T1000 (cell line): ENCODE measurements at places on chromosomes 3 and 15.

- DNase-seq: no peak
Measured at GRCh38 chr15:99496302-99496629, 69.5 kb upstream of the MEF2A start.

- DNase-seq: no peak
Measured at GRCh38 chr3:98914210-98915080, 12.9 kb upstream of the DCBLD2 start.

DNA sequence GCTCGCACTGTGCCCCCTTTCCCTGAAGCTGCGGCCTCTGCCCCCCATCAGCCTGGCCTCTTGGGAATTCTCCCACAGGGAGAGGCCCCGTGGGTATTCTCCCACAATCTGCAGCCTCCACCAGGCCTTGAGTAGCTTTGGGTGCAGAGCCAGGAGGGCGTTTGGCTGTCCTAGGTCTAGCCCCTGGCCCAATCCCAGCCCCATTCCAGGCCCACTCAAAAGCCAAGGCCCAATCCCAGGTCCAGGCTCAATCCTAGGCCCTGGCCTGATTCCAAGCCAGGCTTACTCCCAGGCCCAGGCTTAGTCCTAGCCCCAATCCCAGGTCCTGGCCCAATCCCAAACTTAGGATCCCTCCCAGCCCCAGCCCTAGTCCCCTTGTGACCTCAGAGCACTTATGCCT lies 59.8 kb downstream of the CHCHD4 start:
- DNase-seq: no peak

- DNase-seq: no peak
Measured at GRCh38 chr3:759106-759505, 333.7 kb upstream of the CNTN6 start.

GRCh38 chr3:184096811-184097383 lies at the start of gene HTR3E:
HTR3E (plus strand) TSS chr3:184097064; CDS start chr3:184097530, 466 bp downstream.
- no peak for DNase-seq

DNA sequence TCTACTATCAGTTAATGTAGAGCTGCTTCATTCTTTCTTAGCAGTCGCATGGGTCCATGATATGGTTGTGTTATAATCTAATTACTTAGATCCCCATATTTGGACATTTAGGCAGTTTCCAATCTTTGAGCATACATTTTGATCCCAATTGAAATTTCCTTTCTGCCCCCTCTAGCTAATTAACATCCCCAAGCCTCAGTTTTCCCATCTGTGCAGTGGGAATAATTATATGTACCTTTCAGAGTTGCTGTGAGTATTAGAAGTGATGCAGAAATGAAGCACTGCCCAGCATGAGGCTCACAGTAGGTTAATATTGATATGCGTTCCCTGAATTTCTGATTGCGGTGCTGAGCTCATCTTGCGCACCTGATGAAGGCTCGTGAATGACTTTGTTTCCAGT lies 21.8 kb downstream of the SPSB4 start:
- DNase-seq: no peak

DNA sequence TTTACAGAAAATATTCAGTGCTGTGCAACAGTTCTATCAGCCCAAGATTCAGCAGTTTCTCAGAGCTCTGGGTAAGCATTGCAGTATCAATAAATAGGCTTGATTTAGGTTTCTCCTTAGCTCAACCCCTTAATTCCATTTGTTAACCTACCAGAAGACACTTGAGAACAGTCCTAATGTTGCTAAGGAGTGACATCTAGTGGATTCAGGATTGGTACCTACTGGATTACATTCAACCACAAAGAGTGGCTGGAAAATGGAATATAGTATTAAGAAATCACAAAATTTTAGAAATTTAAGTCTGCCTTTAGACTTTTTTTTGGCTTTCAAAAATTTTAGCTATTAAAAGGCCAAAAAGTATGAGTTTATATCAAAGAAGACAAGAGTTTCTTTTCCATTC lies 34.7 kb downstream of the POLG start:
- no peak for DNase-seq

DNA sequence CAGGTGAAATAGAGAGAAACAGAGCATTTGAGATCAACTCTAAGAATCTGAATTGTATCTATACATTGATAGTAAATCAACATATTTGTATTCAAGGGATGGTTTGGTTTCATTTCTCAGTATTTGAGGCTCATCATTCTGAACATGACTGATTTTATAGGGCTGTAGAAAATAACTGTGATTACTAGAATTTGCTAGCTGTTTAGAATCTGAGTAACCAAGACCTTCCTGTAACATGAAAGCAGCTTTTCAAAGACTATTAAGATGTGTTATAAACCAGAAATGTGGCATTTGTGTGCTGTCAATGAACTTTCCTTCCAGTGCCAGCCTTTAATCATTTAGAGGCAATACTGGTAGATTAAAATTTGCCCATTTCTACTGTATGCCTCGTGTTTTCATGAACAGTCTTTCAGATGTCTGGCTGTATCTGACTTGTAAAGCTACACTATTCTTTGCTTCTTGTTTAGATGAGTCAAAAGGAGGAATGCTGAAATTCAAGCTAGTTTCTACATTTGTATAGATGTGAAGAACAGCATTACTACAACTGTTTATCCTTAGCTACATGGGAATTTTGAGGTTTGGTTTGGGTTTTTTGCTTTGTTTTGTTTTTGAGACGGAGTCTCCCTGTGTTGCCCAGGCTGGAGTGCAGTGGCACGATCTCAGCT lies 137.3 kb upstream of the BHLHE40 start:
- DNase-seq: no peak

DNA sequence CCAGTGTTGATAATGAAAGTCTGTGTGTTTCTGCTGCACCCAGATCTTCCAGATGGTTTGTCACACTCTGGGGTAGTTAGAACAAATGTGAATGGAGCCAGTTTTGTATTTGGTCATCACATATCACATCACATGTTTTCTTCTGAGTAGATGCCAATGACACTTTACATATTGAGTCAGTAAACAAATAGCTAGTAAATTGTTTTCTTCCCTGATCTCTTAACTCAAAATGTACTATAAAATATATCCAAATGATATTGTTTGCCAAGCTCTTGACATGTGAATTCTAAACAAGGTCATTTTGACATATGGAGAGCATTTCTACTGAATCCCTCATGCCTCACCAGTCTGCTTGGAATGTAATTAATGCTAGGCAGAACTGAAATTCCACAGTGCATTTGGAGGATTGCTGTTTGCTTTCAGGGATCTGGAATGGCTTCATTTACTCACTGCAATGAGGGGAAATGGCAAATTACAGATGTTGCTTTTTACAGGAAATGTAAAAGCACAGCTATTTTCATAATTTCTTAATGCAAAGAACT lies 45.0 kb downstream of the PDHB start:
- no peak for DNase-seq

GRCh38 chr15:28978011-28978378 lies 92.2 kb downstream of the APBA2 start:
- no peak for DNase-seq

GRCh38 chr3:124636863-124637296 lies 93.4 kb upstream of the UMPS start:
- no peak for DNase-seq

GRCh38 chr3:117499189-117499870 lies 789.8 kb downstream of the TUSC7 start:
- DNase-seq: no peak

DNA sequence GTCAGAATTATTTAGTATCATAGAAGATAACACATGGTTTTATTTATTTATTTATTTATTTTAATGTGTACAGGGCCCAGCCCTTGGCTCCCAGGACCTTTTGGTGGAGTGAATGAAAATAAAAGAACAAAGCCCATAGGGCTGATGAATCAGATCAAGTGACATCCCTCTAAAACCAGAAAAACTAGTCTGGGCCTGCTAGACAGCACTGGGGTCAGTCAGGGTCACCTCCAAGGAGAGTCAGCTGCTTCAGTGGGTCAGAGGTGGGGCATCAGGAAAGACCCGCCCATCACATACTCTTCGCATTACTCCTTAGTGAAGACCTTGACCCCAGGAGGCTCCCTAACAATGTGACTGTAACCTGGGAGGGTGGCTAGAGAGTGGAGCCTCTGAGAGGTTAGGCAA lies 12.8 kb downstream of the PPCDC start:
- DNase-seq: peak; percentile 23

DNA sequence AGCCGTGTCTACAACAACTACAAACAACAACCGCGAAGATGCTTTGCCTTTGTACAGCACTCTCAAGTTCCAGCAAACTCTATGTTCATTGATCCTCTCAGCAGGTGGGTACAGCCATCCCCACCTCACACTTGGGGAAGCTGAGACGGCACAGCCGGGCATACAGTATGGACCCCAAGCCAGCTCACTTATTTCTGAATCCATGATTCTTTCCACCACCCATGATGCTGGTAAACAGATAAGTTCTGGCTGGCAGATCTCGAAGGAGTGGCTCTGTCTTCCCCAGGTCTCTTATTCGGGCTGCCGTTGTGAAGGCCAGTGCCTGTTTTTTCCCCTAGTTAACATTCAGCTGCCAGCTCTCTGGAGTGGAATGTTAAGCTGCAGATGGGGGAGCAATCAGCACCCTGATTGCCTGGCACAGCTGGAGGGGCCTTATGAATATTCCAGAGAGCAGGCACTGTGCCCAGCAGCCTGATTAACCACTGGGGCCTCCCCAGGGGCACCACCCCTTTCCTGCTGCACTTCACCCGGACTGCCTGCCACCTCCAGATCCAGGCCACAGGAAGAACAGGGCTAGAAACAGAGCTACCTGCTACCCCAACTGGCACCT lies 73.2 kb downstream of the CORO2B start:
- no peak for DNase-seq

DNA sequence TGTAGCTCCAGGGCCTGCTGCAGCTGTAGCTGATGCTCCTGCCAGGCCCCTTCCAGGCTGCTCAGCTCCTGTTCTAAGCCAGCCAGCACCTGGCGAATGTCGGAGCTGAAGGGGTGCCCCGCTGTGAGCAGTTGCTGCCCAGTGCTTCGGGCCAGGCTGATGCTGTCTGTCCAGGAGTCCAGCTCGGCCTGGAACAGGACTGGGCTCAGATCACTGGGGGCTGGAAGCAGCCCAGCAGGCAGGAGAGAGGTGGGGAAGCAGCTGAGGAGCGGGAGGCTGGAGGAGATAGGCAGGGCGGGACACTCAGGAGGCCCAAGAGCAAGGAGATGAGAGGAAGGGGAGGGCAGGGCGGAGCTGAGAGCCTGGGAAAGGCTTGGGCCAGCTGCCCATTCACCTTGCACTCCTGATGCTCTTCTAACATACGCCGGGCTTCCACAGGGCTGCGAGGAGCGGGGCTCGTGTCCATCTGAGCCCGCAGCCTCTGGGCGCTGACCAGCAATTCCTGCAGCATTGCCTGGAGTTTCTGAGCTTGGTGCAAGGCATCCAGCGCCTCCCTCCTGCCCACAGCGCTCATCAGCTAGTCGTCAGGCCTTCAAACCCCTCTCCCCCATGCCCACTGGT lies 23.2 kb downstream of the PLA2G4B start:
- DNase-seq: no peak

- no peak for DNase-seq
Measured at GRCh38 chr15:31498756-31499155, 172.1 kb downstream of the KLF13 start.

GRCh38 chr3:120477781-120478180 lies 27.0 kb upstream of the FSTL1 start:
- DNase-seq: no peak

- no peak for DNase-seq
Measured at GRCh38 chr3:54941690-54942362, 14.0 kb upstream of the LRTM1 start.

DNA sequence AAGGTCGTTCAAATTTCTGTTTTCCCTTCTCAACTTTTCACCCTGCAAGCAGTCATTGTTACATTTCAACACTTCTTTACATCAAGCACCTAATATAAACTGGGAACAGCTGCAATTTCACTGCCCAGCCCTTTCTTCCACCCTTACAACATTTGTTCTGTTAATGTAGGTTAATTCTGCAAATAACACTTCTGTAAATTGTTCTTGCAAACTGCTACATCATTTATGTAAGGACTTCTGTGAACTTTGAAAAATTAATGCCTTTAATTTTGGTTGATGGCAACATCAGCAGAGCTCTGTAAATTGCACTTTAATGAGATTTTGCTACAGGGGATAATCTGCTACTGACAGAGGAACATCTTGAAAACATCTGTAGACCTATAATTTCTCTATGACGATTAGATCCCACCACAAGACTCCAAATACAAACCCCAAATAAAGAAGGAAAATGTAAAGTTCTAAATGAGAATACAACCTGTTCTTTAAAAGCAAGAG lies 93.5 kb downstream of the ZIC4 start:
- DNase-seq: no peak

GRCh38 chr15:57384816-57385215 lies 8.5 kb downstream of the CGNL1 start:
- DNase-seq: no peak

DNA sequence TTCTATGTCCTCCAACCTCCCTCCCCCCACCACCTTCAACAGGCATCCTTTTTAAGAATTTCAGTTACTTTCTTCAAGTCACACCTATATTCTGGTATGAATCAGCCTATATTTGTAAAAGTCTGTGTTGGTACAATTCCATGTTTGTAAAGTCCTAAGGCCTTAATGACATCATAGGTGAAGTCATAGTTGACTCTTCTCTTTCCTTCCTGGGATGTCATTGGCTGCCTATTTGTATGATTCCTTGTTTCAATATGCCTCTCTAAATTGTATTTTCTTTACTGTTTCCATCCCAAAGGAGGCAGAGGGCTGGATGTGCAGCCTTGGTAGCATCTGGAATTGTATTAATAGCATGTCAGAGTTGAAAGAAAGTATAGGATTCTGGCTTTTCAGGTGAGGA lies 56.5 kb downstream of the ADAMTSL3 start:
- DNase-seq: no peak

- DNase-seq: no peak
Measured at GRCh38 chr3:42102571-42102970, 11.4 kb downstream of the TRAK1 start.

- peak; percentile 61 for DNase-seq
Measured at GRCh38 chr15:88484682-88485331, 17.3 kb downstream of the MRPS11 start.

- no peak for DNase-seq
Measured at GRCh38 chr3:31288224-31288623, 244.5 kb upstream of the STT3B start.

- no peak for DNase-seq
Measured at GRCh38 chr3:123546133-123546755, 38.6 kb downstream of the HACD2 start.

GRCh38 chr3:44510000-44510368 lies 32.5 kb upstream of the ZNF445 start:
- DNase-seq: no peak

DNA sequence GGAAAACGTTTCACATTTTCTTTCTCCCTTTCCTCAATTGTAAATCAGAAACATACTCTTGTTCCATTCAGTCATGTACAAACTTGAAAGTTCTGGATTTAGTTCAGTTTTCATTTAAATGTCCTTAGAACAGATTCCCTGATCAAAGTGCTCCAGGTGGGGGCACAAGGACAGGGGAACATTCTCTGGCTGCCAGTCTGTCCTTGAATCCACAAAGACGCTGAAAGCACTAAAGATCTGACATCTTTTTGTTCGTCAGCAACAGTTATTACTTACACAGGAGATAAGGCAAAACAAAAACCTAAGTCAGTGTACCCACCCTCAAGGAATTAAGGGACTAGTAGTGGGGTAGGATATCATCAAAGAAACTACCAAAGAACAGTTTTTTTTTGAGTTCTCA lies 139.2 kb downstream of the GHSR start:
- DNase-seq: no peak
